ENCODE measurements at places on chromosomes 16 and 17.

DNA sequence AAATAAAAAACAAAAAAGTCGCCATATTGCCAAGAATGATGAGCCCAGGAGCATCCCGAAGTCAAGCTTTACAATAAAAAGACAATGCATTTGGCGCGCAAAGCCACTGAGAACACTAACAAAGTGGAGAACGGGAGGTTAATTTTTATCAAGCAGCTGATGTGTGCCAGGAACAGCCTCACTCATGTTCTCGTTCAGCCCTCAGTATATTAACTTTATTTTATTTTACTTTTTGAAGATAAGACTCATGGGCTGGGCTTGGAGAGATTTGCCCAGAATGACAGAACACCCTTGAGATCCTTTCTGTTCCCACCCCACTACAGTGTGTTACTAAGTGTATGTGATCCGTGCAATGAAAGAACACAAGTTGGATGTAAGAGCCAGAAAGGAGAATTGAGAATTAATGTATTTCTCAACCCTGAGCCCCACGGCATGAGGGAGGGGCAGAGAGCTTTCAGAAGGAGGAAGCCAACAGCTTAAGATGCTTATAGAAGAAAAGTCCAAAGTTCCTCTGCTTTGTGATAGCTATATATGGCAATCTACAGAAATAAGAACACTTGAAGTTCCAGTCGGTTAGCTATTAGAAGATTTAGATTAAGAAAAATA is 48.4 kb downstream of the COTL1 start:
- DNase-seq: peak; percentile 51

DNA sequence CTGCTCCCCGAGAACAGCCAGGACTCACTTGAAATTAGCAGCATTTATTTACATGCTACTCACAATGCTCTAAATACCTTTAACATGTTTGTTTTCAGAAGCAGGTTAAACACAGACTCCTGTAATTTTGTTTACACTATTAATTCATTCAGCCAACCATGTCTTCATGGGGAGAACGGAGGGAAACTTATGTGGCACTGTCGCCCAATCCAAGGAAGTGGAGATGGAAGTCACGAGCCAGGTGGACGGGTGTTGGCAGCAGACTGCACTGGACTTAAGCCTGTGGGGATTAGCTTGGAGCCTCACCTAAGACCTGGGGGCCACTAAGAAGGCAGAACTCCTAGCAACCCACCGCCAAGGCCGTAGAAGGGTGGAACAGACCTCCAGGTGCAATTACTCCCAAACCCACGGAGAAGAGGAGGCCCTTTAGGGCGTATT is 8.8 kb upstream of the GFAP start:
- DNase-seq: no peak

DNA sequence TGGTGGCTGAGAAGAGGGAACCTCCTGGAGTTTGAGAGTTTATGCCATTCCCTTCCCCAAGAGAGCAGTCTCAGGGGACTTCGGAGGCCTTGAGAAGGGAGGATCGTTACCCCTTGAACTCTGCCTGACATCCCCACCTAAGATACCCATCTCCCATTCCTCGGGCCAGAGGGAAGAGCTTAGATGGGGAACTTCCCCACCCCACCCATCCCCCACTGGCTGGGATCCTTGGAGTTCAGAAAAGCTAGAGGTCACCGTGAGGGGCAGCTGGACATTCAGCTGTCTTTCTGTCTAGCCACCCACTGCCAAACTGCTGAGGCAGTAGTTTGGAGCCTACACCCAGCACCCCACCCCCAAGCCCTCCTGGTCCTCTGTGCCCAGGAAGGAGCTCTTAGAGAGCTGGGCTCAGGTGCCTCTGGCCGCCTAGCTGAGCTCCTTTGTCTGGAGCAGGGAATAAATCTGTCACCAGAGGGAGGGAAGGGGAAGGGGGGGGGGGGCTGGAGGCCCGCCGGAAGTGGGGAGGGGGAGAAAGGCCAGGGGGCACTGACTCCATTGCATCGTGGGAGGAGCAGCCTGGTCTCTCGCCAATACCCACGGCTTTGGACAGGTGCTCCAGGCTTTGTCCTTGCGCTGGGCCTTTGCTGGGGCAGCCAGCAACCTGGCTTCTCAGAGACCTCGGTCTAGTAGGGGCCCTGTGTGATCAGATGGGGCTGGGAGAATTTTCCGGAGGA is 1.0 kb downstream of the HSD11B2 start:
- DNase-seq: no peak

GRCh38 chr17:4186357-4186881 is 43.4 kb downstream of the CYB5D2 start:
- no peak for DNase-seq

- no peak for DNase-seq
Measured at GRCh38 chr17:77206158-77206956, 65.6 kb downstream of the SEC14L1 start.

- DNase-seq: peak; percentile 82
Measured at GRCh38 chr16:30186782-30187555, 3.6 kb downstream of the CORO1A start.

GRCh38 chr16:68978303-68978954 is 127.0 kb upstream of the HAS3 start:
- no peak for DNase-seq

DNA sequence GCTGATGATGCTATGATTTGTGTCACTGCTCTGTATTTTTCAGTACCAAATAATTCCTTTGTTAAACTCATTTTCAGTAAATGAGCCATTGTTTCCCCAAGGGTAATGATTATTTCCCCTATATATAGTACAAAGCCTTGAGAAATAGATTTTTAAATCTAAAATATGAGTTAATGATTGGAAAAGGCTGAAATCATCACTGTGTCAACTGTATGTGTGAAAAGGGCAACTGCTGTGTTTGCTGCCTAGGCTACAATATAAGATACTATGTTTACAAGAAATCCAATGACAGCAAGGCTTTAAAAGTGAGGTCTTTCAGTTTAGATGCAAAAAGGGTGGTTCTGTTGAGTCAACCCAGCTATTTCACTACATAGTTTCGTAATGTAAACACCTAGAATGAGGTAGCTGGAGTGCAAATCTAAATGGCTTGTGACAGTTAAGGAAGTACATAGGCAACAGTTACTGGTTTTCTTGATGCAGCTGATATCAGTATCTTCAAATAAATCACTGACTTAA is 15.3 kb downstream of the NLK start:
- DNase-seq: peak; percentile 43

- no peak for DNase-seq
Measured at GRCh38 chr17:72613806-72614292, 478.6 kb downstream of the SLC39A11 start.

- DNase-seq: no peak
Measured at GRCh38 chr16:5062051-5062450, 3.7 kb downstream of the C16orf89 start.

GRCh38 chr16:53183442-53183841 is 128.7 kb downstream of the CHD9 start:
- DNase-seq: no peak

DNA sequence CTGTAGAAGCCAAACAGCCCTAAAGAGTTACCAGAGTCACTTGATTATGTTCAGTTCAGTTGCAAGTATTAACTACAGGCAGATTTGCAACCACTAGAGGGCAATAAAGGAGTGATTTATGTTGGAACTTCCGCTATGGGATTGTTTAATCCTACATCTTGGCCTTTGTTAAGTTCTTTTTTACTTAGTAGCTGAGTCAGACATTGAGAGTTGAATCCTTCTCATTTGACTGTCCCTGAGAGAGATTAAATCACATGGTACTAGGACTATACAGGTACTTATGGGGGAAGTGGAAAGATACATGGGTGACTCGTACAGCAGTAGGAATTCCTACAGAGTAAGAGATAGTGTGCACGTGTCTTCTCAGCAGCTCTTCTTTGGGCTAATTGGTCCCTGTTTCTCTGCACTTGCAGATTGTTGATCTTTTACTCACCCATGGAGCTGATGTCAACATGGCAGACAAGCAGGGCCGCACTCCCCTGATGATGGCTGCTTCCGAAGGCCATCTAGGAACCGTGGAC is 40.3 kb downstream of the CYB561 start:
- DNase-seq: peak; percentile 61
